ENCODE measurements at places on chromosomes 12 and 14.

GRCh38 chr12:105335856-105336255 lies 5.4 kb downstream of the C12orf75 start:
- no peak for DNase-seq

GRCh38 chr14:36773558-36773957 lies 111.9 kb downstream of the PAX9 start:
- DNase-seq: no peak

DNA sequence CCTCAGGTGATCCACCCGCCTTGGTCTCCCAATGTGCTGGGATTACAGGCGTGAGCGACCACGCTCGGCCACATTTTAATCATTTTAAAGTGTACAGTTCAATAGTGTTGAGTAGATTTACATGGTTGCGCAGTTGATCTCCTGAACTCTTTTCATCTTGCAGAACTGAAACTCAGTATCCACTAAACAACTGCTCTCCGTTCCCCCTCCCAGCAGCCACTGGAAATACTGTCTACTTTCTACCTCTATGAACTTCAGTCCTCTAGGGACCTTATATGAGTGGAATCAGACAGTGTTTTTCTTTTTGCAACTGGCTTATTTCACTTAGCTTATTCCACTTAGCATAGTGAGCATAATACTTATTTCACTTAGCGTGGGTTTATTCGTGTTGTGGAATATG lies 53.7 kb downstream of the KCTD10 start:
- DNase-seq: no peak

DNA sequence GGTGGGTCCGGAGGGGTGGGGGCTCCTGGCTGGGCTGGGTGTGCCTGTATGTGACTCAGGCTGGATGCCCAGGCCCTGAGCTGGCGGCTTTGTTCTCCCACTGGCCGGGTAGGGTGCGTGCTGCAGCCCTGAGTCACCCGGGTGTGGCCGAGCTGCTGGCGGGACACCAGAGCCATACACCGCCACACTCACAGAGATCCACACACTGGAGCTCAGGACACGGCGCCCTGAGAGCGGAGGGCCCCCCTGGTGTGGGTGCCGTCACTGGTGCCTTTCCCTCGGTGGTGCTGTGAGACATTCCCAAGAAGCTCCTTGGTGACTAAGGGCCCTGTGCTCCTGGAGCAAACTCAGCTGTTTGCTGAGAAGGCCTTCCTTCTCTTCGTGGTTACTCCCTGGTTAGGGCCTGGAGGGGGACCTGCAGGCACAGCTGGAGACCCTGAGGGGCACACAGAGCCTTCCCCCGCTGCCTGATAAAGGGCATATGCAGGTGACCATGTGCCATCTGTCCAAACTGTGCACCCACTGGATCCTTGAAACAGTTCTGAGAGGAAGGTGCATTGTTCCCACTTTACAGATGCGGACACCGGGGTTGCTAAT lies 44.3 kb downstream of the KRT80 start:
- DNase-seq: no peak

GRCh38 chr14:71062581-71063303 lies 155.5 kb downstream of the PCNX1 start:
- no peak for DNase-seq

GRCh38 chr12:85322715-85323114 lies 42.7 kb downstream of the ALX1 start:
- DNase-seq: no peak

GRCh38 chr14:92417759-92418158 lies 94.8 kb downstream of the SLC24A4 start:
- no peak for DNase-seq

Measured in activated naive CD4-positive, alpha-beta T cell (primary cell).